ENCODE measurements at places on chromosomes 1 and 21.

DNA sequence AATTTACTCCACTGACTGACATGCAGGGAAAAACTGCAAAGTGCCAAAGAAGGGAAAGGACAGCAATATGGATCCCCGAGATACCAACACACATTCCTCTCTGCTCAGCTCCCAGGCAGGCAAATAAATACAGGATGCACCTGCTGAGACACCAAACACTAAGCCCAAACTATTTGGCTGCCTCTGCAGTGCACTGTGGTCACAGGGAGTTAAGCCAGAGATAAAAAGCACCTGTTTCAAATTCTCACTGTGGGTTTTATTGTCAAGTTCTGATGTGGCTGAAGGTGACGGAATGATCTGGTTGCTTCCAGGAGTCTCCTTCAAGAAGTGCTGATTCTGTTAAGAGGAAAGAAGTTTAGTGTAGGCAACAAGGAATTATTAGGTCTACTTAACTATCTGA, 17.7 kb downstream of the TEX38 start:
- DNase-seq: no peak

- no peak for DNase-seq
Observed at GRCh38 chr1:14108356-14109275, 408.6 kb downstream of the PRDM2 start.

GRCh38 chr1:196677781-196678509, 26.1 kb downstream of the CFH start:
- no peak for DNase-seq

- DNase-seq: no peak
Observed at GRCh38 chr1:86812286-86812685, 101.6 kb downstream of the SELENOF start.

DNA sequence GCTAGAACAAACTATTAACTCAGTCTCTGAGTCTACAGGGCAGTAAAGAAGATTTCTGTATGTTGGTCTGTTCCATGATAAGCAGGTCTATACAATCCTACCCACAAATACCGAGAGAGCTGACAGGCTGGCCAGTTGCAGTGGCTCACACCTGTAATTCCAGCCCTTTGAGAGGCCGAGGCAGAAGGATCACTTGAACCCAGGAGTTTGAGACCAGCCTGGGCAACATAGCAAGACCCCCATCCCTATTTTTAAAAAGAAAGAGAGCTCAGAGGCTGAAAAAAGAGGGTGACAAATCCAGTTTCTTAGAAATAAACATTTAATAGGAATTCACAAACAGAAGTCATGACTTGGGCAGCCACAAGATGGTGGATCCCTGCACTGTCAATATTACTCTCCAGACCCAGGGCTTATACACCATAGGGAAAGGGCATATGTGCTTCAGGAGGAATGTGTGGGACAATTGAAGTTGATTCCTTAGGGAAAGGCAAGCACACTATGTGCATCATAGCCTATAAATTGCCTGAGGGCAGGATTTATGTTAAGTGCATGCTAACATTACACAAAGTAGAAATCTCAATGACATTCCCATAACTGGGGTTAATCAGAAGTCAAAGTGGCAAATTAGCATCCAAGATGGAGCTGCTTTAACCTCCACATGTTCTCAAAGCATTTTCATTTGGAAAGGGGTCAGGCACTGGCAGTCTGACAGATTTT, 66.8 kb downstream of the SLC16A1 start:
- DNase-seq: no peak

DNA sequence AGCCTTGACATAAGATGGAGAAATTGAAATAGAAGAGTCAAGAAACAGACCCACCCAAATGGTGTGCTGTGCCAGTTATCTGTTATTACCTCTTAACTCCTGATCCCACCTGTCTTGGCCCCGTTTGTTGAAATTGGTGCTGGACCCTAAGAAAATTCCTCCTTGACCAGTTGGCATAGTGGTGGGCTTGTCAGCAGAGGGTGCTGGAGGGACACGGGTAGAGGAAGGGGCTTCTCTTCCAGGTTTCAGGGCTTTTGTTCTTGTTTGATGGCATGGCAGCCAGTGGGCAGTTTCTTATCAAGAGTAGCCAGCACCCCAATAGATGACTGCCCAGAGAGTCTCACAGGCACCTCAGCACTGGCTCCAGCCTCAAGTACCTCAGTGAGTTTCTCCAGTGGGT, 51.6 kb downstream of the PCBP3 start:
- DNase-seq: no peak

All from hematopoietic multipotent progenitor cell treated with erythropoietin and hydrocortisone succinate and interleukin-3 and kit ligand, for 6 days (in vitro differentiated cells).